ENCODE measurements at places on chromosomes 2 and 18.

DNA sequence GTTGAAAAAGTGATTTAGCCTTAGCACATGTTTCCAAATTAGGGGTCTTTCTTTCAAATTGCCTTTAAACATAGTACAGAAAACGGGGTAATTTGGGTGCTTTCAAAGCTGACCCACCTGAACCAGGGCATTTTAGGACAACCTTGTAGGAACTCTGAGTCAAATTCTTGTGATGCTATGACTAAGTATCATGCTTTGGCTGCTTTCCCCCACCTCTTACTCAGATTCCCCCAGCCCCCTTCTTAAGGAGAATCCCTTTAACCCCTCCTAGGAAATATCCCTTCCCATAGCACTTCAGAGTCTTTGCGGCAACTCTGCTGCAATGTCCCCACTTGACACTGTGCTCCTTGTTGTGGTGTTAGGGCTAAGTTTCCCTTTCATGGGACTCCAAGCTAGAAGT is 18.6 kb upstream of the KLF7 start:
- DNase-seq: no peak

DNA sequence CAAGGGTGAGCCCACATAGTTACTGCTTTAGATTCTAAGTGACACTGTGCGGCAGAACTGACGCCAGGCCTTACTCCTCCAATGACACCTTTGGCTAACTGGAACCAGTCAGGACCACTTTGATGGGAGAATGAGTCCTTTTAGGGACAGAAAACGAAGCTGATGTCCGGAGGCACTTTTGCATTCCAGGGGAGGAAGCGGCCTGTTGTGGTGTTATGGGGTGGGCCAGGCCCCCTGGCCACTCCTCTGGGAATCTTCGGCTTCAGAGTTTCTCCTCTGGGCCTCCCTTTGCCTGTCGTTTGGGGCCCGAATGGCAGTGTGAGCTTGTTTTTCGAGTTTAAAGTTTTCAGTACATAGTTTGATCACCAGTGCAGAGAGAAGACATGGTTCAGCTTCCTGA is 65.9 kb downstream of the MBP start:
- no peak for DNase-seq

DNA sequence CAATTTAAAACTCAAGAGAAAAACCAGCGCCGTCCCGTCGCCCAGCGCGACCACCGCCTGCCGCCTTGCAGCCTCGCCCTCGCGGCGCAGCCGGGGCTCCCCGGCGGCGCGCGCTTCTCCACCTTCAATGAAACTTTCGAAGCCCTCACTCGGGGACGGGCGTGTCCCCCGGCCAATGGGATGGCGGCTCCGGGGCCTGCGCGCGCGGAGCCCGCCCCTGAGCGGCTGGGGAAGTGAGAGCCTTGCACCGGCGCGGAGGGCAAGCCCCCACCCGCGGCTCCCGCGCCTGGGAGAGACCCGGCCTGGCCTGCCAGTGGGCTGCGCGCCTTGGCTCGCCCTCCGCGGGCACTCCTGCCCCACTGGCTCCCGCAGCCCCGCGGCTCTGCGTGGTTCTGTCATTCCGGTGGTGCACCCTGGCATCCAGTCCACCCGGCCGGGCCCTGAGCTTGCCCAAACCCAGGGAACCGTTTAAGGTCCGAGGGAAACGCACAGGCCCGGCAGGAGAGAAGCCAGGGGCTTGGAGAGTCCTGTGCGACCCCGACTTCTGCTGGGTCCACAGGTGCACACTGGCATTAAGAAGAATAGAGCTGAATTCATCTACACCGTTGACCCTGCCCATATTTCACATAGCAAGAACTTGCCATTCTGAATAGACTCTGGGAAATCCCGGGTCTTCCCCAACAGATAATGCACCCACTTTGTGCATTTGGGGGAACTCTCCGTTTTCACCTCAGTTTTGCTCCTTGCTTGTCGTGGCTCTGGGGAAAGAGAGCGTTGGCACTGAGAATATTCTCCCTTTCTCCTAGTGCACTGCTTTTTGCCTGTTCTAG is at the start of gene PIEZO2:
Gene PIEZO2 (minus strand): TSS at position 129 of the 830 bp plus-strand sequence. CDS start 981 bp downstream, outside the sequence.
- DNase-seq: no peak

DNA sequence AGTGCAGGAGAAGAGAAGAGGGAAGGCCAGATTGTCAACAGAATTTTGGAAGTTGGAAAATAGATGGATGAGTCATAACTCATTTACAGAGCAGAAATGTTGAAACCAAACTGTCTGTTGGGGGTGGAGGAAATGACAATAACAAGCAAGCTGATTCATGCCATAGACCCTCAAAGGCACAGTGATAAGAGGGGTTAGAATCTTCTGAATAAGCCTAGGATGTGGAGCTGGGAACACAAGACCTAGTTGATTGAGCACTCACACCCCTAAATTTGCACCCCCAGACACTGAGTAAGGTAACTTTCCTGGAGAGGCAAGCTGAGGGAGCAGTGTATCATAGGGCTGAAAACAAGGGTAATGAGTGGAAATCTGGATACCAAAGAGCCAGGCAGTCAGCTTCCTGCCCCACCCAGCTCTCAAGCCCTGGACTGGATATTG is 141.4 kb downstream of the SCG2 start:
- no peak for DNase-seq

DNA sequence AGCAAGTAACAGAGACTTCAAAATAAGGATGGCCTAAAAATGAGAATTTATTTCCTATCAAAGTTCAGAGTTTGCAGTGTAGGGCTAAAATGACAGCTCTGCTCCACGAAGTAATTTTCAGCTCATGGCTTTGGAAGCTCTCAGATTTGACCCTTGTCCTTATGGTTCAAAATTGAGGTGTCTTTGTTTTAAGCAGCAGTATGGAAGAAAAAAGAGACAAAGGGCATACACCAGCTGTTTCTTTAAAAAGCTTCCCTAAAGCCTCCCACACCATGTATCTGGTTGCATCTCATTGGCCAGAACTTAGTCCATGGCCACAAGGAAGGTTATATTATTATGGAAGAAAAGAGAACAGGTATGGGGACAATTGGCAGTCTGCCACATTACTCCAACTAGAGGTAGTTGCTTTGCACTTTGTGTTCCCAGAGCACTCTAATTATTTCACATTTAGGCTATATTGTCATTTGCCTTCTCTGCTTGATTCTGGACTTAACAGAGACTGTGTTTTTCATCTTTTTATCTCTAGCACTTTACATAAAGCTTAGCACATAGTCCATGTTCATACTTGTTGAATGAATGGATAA is 180.4 kb downstream of the MCFD2 start:
- DNase-seq: no peak

GRCh38 chr18:35413163-35413511 is 36.0 kb upstream of the ZNF396 start:
- DNase-seq: no peak
